NCI-H460 (cell line): ENCODE measurements at places on chromosomes 16 and 17.

DNA sequence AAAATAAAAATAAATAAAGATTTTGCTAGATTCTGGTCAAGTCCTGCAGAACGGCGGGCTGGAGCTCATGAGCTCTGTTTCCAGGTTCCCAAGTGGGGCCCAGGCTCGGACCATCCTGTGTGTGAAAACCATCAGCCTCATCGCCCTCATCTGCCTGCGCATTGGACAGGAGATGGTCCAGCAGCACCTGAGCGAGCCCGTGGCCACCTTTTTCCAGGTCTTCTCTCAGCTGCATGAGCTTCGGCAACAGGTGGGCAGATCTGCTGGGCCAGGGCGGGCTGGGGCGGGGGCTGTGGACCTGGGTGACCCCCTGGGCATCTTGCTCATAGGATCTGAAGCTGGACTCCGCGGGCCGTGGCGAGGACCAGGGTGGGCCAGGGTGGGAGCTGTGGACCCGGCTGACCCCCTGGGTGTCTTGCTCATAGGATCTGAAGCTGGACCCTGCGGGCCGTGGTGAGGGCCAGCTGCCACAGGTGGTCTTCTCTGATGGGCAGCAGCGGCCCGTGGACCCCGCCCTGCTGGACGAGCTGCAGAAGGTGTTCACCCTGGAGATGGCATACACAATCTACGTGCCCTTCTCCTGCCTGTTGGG is 7.8 kb downstream of the WDR81 start:
- no peak for DNase-seq

GRCh38 chr16:68743664-68744063 is 6.6 kb downstream of the CDH1 start:
- no peak for DNase-seq

GRCh38 chr16:88739139-88739976 is 33.1 kb downstream of the CTU2 start:
- no peak for DNase-seq

DNA sequence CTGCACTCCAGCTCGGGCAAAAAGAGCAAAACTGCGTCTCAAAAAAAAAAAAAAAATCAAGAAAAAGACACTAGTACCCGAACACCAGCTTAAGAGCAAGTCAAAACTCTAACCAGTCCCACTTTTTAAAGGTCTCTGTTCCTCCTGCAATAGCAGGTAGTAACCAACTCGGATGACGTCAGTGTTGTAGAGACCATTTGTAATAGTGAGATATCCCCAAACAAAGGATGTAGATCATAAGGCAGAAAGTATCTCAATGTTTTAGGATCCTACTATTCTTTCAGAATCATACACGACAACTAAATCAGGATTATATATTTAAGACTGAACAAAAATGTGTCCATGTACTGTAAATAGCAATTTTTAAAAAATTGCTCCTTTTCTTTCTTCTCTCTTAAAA is 2.4 kb downstream of the JPT1 start:
- no peak for DNase-seq

- DNase-seq, result no peak
These were observed 882 bp upstream of the ATP6V0C start for GRCh38 chr16:2512735-2513404.

GRCh38 chr16:68652659-68653058 is 7.5 kb downstream of the CDH3 start:
- DNase-seq, result no peak

- no peak for DNase-seq
These were observed 8.1 kb downstream of the FAM83G start for GRCh38 chr17:18996458-18996857.

DNA sequence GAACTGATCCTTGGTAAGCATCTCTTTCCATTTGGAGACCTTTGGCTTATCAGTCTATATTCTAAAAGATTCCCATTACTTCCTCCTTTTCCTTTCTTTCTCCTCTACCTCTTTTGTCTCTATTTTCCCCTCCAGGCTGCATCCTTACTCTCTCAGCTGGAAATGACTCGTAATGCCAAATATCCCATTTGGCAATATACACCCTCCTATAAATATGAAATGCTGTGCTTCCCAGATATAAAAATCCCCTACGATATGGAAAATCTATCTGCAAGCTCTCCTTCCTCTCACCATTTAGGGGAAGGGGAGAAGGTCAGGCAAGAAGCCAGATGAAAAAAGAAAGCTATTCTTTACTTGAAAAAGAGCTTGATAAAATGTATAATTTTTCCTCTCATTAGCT is 39.9 kb downstream of the XPO6 start:
- DNase-seq, result no peak
